Kidney epithelial cell (primary cell): ENCODE measurements at places on chromosomes 6 and 20.

- peak; percentile 83 for DNase-seq
These were observed 70.2 kb downstream of the LYRM4 start for GRCh38 chr6:5190507-5190906.

DNA sequence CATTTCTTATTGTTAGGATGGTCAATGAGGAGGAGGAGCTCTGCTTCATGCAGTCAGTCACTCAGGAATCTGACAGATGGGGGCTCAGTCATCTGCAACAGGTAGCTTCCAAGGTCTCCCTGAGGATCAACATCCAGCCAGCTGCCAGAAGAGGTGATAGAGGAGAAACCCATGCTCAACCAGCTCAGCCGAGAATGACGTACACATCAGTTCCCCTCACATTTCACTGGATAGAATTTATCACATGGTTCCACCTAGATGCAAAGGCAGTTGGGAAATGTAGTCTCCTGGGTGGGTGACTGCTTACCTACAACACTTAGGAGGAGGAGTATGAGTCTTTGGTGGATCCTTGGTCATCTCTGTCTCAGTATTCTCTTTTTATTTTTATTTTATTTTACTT, 144.5 kb downstream of the CEBPB start:
- DNase-seq, result peak; percentile 66

DNA sequence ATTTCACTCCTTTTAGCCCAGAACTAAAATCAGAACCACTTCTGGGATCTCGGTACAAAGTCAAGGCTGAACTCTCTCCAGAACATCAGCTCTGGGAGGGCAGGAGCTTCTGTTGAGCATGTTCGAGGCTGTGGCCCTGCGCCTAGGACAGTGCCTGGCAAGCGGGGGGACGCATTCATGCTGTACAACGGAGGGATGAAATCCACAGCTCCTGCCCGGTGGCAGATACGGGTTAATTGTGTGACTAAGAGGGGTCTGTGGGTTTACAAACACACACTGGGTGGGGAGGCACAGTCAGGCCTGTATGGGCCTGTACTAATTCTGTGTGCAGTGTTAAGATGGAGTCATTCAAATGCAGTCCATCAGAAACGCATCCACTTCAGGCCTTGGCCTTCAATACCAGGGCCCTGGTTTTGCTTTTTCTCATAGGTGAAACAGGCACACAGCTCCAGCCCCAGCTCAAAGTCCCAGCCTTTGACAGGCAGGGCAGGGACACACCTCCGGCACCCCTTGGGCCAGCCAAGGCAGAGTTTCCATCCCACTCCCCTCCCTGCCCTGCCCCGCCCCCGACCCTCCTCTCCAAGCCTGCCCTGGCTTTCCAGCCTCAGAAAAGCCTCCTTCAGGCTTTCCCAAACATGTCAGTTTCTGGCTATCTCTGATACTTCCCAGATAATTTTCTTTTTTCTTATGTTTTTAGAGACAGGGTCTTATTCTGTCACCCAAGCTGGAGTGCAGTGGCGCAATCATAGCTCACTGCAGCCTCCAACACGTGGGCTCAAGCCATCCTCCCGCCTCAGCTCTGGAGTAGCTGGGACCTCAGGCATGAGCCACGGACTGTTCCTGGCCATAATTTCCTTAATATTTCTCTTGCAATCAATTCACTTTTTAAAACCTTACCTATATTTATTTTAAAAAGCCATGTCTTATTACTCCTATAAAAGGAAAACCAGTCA, 109.8 kb downstream of the SULF2 start:
- DNase-seq, result no peak

DNA sequence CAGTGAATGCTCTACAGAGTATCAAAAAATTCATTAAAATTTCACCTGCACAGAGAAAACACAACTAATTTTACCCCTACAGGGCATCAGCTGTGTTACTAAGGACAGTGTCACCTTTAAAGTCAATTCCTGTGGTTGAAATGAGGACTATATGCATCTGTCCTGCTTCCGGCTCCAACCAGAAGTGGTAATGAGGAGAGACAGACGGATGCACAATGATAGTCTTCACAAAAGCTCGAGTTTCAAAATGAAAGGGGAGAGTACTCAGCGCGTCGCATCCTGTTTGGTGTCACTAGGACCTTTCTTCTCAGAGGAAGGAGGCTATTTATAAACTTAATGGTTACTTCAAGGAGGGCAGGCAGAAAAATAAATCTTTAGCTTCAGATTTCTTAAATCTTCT, 86.5 kb downstream of the LYRM4 start:
- DNase-seq, result no peak

- DNase-seq, result no peak
These were observed 61.9 kb upstream of the PKIB start for GRCh38 chr6:122548281-122548680.

GRCh38 chr20:39243962-39244361, 281.8 kb downstream of the DHX35 start:
- no peak for DNase-seq

DNA sequence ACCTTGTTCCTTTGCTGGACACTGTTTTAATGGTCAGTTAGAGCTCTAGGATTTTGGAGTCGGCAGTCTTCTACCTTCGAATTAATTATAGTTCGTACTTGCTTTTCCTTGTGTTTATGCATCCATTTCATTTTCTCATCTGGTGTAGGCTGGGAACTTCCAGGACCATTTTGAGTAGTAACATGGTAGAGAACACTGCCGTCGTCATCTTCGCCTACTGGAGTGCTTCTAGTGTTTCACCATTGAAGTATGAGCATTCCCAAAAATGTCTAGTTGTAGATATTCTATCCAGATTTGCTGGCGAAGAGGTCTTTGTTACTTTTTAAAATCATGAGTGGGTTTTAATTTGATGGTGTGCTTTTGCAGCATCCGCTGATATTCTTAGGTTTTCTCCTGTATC, 36.9 kb downstream of the CDYL start:
- DNase-seq, result no peak
